Stimulated activated CD8-positive, alpha-beta memory T cell treated with anti-CD3 and anti-CD28 coated beads, Interleukin-4, amount 100 ng/mL, for 1 hour (primary cell): ENCODE measurements at places on chromosomes 1 and 21.
A peak's percentile ranks its signal among the peaks of the same experiment; 100 is the strongest.

- no peak for DNase-seq
Measured at GRCh38 chr1:203526572-203526971, 32.6 kb downstream of the OPTC start.

DNA sequence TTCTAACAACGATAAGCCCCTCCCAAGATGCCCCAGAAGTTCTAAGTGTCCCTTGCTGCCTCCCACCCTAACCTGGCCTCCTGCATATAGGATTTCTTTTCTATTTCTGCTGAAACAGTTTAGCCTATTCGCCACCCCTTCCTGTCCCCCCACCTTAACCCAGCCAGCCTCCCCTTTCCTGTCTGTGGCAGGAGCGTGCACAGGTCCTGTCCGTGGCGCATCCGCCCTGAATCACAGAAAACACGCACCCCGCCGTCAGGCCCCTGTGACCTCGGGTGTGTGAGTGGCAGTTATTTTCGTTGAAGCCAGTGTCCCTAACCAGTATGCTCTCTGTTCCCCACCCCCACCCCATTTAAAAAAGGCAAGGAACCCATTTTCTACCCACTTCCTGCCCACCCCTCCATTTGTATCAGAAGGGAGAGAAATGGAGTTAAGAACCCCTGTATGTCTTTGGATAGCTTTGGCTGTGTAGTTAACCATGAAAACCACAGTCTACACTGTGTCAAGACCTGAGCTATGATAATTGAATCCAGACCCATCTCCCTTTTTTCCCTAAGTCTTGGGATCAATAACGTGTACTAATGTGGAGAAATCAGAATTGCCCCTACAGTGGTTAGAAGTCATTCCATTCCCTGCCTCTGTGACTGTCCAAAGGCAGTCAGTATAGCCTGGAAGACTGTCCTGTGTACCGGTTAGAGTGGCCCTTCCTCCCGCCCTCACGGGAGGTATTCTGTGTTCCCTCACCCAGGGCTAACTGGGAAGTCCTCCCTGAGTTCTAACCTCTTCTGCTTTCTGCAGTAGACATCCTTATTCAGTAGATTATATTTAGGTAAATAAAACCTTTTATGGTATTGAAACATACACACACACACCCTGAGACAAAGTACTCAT is 1.8 kb downstream of the PLEKHO1 start:
- DNase-seq, result peak; percentile 53

GRCh38 chr1:12173631-12174121 is 6.9 kb downstream of the TNFRSF1B start:
- DNase-seq, result peak; percentile 95

DNA sequence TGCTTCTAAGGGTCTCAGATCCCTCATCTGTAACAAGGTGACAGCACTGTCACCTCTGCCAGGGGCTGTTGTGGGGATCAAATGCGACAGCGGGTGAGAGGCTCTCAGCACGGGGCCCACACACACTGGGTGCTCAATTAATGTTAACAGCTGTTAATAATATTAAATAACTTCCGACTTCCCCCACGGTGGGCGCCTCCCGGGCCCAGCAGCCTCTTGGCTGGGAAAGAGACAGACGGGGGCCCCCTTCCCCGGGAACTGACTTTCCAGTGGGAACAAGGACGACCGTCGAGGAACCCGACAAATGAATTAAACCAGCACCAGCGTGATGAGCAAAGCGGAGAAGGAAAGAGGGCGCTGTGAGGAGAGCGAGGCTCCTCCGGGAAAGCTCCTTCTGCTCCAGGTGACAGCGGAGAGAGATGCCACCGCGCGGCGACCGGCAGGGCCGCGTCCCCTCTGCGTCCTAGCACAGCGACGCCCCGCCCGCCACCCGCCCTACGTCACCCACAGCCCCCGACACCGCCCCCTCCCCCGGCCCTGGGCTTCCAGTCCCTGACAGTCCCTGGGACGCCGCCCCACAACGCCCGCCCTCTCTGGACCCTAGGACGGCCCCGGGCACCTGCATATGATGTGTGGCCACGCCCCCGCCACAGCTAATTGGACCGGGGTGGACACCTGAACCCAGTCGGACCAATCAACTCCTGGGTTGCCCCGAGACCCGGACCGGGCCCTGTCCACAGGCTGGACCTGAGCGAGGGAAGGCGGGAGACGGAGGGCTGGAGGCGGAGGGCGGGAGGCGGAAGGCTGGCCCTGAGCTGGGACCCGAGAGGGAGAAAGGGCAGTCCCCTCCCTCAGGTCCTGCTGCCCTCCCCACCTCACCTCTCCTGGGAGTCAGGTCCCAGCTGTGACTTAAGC is 38.2 kb downstream of the MATN1 start:
- DNase-seq, result no peak

- no peak for DNase-seq
Measured at GRCh38 chr1:206535853-206536188, 28.5 kb downstream of the RASSF5 start.

DNA sequence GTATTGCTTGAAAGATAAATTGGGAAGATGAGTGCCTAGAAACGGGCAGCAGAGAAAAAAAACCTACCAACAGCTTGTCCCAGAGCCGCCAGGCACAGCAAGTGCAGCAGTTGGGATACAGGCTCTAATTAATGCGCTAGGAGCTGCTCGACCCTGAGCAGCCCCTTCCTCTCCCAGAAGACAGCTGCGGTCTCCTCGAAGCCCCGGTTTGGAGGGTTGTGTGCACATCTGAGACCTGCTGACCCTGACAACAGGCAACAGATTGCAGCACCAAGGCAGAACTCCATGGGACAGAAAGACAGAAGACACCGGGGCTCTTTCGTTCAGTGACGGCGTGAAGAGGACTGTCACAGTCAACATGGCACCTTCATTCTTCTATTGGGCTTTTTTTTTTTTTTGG is 101.4 kb downstream of the TSEN15 start:
- no peak for DNase-seq

DNA sequence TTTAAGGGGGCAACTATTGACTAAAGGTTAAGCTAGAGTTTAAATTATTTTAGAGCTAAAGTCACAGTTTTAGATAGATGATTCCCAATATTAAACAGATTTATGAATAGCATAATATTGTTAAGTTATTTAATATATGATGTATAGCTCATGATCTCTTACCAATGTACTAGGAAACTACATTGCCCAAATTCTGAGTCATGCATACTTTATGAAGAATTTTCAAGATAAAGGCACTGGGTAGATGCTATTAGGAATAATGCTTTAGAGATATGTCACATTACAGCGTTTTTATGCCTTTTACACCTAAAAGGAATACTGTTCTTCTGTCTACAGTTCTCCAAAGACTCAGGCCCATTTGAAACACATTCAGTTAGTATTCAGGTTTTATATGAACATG is 215.1 kb downstream of the NCAM2 start:
- DNase-seq, result no peak

DNA sequence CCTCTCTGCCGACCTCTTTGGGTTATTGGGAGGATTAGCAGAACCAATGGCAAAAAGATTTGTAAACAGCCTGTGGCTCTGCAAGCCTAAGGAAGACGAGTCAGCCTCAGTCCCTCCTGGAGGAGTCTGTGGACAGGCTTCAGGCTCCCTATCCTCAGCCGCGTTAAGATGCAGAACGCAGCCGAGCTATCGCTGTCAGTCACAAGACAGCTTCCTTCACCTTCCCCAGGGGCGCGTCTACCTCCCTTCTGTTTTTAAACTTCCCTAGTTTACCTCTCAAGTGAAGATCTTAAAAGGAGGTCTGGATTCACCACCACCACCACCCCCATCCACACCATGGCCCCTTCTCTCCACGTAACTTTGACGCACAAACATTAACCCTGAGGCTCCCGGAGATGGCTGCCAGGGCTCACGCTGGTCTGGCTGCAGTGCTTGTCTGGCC is 738 bp downstream of the CAMK1G start:
- no peak for DNase-seq

GRCh38 chr1:111249960-111250359 is 22.4 kb downstream of the CHI3L2 start:
- DNase-seq, result no peak

DNA sequence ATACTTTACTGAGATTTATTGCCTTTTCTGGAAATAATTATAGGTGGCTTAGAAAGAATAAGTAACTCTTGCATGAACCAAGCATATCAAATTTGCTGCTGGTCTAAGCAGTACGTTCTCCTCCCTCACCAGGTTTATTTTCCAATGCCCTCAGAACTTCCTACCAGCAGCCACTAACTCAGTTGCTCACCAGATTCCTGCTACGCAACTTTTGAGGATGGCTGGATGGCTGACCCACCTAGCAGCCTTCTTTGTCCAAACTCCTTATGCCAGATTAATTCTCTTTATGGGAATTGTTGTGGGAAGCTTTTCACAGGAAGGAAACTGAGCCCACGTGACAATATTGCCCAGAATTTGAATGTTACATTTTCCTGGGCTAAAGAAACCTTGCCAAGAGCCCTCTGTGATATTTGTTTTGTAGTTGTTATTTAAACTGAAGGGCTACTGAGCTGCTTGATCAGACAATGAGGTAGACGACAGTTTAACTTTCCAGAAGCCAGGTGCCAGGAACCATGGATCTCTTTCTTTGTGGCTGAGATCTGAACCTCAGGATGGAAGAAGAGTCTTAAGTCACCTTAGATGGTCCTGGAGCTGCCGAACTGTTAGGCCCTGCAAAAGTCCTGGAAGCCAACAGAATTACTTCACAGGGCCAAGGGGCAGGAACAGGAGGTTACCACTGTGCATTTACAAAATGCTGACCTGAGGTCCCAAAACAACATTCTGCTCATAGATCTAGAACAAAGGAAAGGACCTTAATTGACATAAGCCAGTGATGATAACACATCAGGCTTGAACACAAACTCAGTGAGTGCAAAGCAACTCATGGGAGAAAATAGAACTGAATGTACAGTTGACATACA is 85.5 kb upstream of the ATP1A1 start:
- no peak for DNase-seq

- DNase-seq, result no peak
Measured at GRCh38 chr1:209743145-209743482, 12.7 kb upstream of the TRAF3IP3 start.

GRCh38 chr1:21941370-21941769 is 4.3 kb upstream of the HSPG2 start:
- DNase-seq, result no peak

DNA sequence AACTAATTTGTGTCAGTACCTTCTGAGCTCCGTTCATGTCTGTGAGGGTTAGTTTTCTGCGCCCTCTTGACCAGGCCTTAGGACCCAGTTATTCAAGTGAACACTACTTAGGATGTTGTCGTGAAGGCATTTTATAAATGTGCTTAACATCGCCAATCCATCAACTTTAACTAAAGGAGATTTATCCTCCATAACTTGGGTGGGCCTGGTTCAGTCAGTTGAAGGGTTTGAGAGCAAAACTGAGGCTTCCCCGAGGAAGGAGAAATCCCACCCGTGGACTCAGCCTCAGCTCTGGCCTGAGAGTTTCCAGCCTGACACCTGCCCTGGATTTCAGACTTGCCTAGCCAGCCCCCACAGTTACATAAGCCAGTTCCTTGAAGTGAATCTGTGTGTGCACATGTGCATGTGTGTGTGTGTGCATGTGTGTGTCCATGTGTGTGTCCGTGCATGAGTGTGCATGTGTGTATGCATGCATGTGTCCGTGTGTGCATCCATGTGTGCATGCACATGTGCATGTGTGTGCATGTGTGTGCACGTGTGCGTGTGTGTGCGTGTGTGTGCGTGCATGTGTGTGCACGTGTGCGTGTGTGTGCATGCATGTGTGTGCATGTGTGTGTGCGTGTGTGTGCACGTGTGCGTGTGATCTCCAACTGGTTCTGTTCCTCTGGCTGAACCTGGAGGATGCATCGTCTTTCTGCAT is 62.1 kb upstream of the PDE9A start:
- no peak for DNase-seq

DNA sequence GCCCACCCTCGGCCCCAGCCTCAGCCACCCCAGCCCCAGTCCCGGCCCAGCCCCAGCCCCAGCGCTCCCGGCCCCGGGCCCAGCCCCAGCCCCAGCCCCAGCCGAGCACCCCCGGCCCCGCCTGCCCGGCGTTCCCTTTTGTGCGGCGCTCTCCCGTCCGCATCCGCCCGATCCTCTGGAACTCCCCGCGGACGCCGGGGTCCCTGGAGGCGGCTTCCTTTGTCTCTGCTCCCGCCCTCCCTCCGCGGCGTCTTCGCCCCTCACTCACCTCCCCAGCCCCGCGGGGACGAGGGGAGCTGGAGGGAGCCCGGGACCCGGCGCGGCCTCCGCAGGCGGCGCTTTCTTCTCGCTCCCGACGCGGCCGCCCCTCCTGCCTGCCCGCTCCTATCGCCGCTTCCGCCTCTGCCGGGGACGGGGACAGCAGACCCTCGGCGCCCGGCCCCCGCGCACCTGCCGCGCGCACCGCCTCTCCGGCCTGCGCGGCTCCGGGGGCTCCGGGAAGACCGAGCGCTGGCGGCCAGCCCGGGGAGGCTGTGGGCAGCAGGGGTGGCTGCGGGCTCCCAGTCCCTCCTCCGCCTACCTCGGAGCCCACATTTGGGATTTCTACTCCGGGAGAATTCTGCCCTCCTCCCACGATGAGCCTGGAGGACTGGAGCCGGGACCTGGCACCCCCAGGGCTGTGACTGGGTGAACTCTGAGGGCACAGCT is 14.0 kb downstream of the AGRN start:
- no peak for DNase-seq

DNA sequence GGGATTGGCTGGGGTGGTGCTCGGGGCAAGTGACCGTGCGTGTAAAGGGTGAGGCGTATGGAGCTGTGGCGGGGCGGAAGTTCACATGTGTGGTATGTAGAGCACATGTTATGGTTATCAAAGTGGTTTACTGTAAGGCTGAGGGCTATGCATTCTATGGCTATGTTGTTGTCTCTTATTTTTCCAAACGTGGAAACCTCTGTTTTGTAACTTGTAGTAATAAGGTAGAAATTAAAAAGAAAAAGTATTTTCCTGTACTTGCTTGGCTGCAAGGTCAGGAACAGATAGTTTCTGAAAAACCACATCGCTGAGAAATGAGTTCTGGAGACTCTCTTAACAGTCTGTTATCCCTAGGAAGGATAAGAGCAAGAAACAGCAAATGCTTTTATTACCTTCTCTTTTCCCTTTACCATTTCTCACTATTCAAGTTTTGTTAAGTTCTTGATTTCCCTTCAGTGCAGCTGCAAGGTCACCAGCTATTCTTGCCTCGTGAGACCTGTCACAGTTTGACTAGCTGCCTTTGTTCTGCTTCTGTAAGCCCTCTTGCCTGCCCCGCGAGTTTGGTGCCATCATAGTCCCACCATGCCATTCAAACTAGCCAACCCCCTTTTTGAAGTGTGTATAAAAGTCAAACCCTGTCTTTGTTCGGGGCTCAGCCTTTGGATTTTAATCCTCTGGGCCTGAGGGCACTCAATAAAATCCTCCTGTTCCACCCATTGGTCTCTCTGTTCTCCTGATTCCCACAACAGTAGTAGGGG is 9.5 kb downstream of the RNU1-2 start:
- no peak for DNase-seq
